ENCODE measurements at places on chromosomes 13 and 19. TPM values are rescaled to one million over a fixed set of nuclear protein-coding genes. Genes with fewer than 3 reads are reported as not detected.

IZUMO2 gene
- total RNA-seq = not detected

MAMSTR gene
- total RNA-seq = 0.28 TPM

C19orf81 gene
- total RNA-seq = not detected

SDHAF1 gene
- 14.5 TPM for total RNA-seq

SLC8A2 gene
- 0.18 TPM for total RNA-seq

RASAL3 gene
- total RNA-seq = 0.09 TPM

ZNF560 gene
- 0.57 TPM for total RNA-seq

ANGPTL8 gene
- total RNA-seq = 0.18 TPM

KLF5 gene
- 0.37 TPM for total RNA-seq

IGSF23 gene
- total RNA-seq = not detected

ZNF829 gene
- 2.4 TPM for total RNA-seq

DAND5 gene
- total RNA-seq = not detected

PLK5 gene
- not detected for total RNA-seq

SOX1 gene
- total RNA-seq = not detected

TNFAIP8L1 gene
- 1.2 TPM for total RNA-seq

WDR88 gene
- not detected for total RNA-seq

C3 gene
- 8.1 TPM for total RNA-seq

SHISA7 gene
- total RNA-seq = not detected

KCNJ14 gene
- total RNA-seq = 0.28 TPM

PTGER1 gene
- 25.6 TPM for total RNA-seq

ZNF490 gene
- total RNA-seq = 8.9 TPM

ZNF625 gene
- total RNA-seq = 12.5 TPM

CGB2 gene
- not detected for total RNA-seq

ICAM5 gene
- total RNA-seq = 1.3 TPM

OVOL3 gene
- total RNA-seq = not detected

SIGLEC14 gene
- not detected for total RNA-seq

Measured in smooth muscle cell of bladder (primary cell).